ENCODE measurements at places on chromosomes 5 and 9.

DNA sequence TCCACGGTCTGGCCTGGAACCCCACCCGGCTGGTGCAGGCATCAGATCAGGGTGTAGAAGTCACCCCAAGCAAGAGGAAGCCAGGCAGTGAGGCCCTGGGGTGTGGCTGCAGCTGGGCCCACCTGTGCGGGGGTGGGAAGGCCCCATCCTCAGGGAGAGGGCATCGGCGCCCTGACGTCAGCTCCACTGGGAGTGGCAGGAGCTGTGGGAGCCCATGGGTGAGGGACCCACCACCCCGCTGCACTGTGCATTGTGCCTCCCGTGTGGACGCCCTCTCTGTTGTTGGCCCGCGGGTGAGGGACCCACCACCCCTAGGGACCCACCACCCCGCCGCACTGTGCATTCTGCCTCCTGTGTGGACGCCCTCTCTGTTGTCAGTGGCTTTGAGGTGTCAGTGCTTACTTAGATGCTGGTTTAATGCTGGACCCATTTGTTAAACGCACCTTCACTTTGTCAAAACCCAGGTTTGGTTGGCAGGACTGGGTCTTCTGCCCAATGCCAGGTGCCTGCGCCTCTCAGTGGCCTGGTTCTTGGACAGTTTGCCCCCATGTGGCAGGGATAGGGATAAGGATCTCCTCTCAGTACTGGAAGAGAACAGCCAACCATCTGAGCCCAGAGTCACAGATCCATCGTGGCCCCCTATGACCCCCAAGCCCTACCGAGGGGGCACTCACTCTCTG, 6.9 kb upstream of the EXOC3 start:
- DNase-seq: peak; percentile 36

DNA sequence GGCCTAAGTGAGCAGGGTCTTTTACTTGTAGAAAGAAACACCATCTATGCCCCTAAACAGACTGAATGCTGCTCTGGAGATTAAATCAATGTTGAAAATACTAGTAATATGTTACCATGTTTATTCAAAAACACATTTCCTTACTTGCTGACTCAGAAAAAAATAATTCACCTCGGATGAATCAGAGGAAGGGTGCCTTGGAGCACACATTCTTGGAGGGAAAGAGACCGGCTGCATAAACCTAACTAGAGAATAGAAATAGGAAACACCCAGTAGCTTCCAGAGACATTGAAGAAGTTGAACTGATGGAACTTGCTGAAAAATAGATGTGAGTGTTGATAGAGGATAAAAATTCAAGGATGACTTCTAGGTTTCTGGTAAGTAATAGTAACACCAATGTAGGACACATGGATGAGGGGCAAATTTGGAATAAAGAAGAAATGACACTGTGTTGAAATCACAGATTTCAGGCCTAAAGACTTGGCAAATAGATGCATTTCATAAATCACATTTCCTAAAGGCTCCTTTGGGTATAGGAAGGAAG, 76.9 kb upstream of the MINAR2 start:
- DNase-seq: peak; percentile 61

GRCh38 chr9:22332202-22332601, 114.4 kb upstream of the DMRTA1 start:
- no peak for DNase-seq

GRCh38 chr9:95383185-95383676, 65.7 kb upstream of the FANCC start:
- peak; percentile 20 for DNase-seq

GRCh38 chr5:124960266-124960665, 213.8 kb upstream of the ZNF608 start:
- DNase-seq: no peak

DNA sequence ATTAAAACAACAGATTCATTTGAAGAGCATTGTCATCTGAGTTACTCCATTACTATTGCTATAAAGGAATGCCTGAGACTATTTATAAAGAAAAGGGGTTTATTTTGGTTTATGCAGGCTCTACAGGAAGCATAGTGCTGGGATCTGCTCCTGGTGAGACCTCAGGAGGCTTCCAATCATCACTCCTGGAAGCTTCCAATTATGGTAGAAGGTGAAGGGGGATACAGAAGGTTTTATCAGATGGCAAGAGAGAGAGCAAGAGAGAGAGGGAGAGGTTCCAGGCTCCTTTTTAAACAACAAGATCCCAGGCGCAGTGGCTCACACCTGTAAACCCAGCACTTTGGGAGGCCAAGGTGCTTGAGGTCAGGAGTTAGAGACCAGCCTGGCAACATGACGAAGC, 63.5 kb downstream of the ASS1 start:
- no peak for DNase-seq

- no peak for DNase-seq
These were observed 63.5 kb downstream of the DOCK2 start for GRCh38 chr5:169700611-169701010.

DNA sequence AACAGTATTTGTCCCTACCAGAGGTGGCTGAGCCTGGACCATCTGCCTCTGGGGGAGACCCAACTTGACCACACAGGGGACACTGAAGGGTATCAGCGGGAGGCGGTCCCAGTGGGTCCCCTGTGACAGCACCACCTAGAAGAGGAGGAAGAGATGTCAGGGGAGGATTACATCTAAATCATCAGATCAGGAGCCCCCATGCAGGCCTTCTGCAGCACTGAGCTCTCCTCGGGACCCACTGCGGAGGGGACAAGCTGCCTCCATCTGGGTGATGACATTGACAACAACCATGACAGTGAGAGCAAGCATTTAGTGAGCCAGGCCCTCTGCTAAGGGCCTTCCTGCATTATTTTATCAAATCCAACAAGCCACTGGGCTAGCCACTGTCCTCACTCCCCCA, 12.3 kb downstream of the ORM2 start:
- no peak for DNase-seq

- DNase-seq: no peak
These were observed 298.0 kb upstream of the DMRT1 start for GRCh38 chr9:543478-543877.

- DNase-seq: no peak
These were observed 926 bp downstream of the DNAJC25 start for GRCh38 chr9:111632060-111632459.

DNA sequence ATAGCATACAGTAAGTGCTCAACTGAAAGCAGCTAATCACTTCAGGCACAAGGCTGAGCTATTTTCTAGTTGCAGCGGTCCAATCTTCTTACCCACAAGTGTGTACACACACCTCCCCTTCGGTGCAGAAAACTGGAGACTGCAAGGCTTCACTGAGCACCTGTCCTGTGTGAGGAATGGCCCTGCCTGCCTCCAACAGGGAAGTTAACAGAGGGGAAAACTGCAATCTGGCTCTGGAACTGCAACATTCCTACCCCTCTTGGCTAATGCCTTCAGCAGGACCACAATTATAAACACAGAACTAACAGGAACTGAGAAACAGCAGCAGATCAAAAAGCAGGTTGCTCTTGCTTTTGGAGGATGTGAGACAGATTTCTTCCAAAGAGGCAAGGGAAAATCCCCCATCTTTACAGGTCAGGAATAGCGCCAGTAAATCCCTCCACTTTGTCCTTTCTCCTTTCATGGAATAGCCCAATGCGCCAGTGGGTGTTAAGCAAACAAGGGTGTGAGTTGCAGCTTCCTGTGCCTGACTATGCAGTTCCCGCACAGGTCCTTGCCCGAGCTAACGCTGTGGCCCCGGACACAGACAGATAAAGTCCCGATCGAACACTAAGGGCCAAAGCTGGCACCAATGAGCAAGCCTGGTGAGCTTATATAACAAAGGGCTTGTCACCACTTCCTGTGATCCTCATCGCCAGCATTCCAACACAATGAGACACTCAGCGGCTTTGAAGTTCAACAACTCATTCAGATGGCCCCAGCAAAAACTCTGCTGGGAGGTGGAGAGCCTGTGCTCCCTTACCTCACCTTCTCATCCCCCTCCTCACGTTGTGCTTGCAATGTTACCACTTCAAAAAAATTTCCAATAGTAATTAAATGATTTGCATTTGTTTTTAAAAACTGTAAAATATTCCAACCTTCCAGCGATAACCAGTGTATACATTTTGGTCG, 21.5 kb downstream of the SHB start:
- DNase-seq: peak; percentile 96

- DNase-seq: peak; percentile 47
These were observed 108.3 kb downstream of the SMIM15 start for GRCh38 chr5:61053937-61054336.

- DNase-seq: no peak
These were observed 1.4 kb downstream of the HDHD3 start for GRCh38 chr9:113375057-113376023.

GRCh38 chr9:98391867-98392266, 136.4 kb upstream of the TBC1D2 start:
- no peak for DNase-seq

- peak; percentile 30 for DNase-seq
These were observed 950.6 kb upstream of the NUDT12 start for GRCh38 chr5:104513121-104513602.

DNA sequence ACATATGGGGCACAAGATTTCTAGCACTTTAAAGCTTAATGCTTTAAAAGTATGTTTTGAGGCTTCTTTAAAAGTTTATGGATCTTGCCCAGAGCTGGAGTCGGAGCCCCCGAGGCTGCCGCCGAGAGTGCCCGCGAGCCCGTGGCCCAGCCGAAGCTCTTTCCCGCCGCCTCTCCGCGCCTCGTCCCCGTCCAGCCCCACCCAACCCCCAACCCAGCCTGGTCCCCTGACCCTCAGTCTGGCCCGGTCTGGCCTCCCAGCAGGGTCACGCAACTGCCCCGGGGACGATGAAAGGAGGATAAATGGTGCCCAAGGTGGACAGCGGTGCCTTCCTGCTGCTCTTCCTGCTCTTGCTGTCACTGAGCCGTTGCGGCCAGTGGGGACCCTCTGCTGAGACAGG, 1.7 kb downstream of the TSSK1B start:
- DNase-seq: no peak

DNA sequence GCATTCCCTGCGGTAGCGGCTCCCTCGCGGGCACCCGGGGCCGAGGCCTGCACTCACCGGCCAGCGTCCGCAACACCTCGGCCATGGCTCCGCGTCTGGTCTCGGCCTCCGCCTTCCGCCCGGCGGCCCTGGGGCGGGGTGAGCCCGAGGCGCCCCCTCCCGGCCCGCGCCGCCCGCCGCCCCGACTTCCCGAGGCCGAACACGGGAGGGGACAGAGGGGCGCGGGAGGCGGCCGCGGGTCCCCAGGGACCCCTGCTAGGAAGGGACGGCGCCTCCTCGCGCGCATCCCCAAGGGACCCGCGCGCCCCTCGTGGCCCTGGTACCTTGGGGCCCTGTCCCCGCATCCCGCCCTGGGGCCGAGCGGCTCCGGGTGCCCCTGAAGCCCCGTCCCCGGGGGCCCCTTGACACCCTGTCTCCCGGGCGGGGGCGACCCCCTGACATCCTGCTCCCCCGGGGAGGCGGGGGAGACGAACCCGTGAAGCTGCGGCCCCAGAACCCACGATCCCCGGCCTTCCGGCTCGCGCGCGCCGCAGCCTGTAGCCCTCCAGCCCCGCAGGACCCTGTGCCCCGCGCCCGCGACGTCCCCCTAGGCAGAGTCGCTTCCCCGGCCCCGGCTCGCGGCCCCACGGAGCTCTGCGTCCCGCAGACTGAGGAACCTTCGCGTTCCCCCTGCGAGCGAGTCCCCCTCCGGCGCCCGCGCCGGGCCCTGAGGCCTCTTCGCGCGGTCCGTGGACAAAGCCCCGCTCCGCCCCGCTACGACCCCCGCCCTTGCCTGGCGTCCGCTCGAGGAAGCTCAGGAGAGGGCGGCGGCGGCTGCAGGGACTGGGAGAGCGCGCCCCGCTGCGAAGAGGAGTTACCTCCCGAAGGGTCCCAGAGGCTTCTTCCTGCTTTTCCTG, at the start of gene ABO:
Gene ABO (minus strand): TSS at position 97 of the 896 bp plus-strand sequence.
- DNase-seq: peak; percentile 50

- DNase-seq: no peak
These were observed 23.0 kb downstream of the ZNF474 start for GRCh38 chr5:122152266-122152900.

GRCh38 chr9:120841930-120842684, 615 bp downstream of the PSMD5 start:
- peak; percentile 20 for DNase-seq

DNA sequence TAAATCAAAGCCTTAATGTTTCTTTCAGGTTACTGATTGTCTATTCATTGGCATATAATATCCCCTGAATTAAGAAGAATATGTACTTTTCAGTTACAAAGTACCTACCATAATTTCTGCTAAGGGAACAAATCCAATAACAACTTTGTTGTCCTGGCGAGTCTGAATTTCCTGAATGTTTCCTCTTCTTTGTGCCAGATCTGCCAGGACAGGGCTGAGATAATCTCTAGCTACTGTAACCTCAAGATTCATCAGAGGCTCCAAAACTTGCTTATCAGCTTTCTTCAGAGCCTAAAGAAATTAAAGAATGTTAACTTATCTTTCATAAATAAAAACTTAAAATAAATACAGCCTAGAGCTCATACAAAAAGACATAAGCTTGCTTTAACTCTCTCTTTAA, 37.2 kb downstream of the HEXB start:
- no peak for DNase-seq

GRCh38 chr5:141945511-141946051, 12.4 kb downstream of the PCDH12 start:
- no peak for DNase-seq

DNA sequence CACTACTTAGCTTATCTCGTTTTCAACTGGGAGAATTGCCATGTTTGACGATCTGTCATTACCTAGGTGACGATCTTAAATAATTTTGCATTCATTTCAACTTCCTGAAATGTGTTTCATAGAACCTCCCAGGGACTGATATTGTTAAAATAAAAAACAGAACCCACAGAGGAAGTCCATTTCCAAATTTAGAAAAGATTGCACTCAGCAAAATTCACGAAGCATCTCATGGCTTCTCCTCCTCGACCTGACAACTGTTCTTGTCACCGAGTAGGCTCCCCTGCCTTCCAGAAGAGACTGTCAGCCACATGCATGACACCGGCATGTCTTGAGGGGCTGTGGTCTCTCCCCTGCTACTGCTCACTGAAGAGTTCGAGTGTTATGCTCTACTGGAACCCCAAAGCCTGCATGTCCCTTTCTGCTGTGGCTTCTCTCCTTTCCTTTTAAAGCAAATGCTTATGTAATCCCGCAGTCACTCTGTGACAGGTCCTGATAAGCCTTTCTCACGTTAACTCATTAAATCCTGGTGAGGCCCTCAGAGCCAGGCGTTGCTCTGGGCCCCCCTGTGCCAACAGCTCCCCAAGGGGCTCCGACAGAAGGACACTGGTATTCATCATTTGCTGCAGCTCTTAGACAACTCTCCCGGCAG, 26.8 kb upstream of the ANKRD33B start:
- no peak for DNase-seq

- peak; percentile 32 for DNase-seq
These were observed 2257.5 kb upstream of the C9orf72 start for GRCh38 chr9:29830821-29831220.

DNA sequence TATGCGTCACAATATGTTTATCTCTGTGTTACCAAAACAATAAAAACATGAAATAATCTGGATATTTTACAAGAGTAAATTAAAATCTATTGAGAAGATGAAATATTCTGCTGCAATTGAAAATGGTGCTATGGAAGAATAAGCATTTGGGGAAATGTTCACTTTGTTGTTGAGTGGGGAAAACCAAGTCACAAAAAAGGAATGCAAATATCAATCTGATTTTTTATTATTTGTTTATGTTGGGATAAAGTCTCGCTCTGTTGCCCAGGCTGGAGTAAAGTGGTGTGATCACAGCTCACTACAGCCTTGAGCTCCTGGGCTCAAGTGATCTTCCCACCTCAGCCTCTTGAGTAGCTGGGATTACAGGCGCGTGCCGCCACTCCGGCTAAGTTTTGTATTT, 8.6 kb upstream of the F2RL1 start:
- DNase-seq: no peak

- no peak for DNase-seq
These were observed 3.3 kb downstream of the PRELID1 start for GRCh38 chr5:177306674-177307543.

- DNase-seq: no peak
These were observed 155.0 kb downstream of the TLE1 start for GRCh38 chr9:81534138-81534875.
